ENCODE measurements at places on chromosomes 2 and 18.
A peak's percentile ranks its signal among the peaks of the same experiment; 100 is the strongest.

DNA sequence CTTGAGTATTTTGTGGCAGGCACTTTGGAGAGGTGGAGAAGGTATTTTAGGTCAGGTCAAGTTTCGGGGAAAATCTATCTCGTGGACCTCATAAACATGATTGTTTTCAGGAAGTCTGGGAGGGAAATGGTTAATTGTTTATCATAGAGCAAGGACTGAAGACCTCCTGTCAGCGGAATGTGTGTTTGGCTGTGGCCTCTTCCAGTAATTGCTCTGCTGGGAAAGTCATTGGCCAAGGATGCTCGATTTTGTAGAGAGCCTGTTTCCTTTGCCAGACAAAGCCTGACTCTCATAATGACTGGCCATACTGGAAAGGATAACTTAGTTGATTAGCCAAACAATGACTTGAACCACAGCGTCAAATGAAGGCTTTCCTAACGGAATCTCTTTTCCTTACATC is 30.0 kb downstream of the IL1R2 start:
- DNase-seq = no peak

- DNase-seq = peak; percentile 50
Measured at GRCh38 chr2:38619458-38620164, 16.9 kb upstream of the HNRNPLL start.

DNA sequence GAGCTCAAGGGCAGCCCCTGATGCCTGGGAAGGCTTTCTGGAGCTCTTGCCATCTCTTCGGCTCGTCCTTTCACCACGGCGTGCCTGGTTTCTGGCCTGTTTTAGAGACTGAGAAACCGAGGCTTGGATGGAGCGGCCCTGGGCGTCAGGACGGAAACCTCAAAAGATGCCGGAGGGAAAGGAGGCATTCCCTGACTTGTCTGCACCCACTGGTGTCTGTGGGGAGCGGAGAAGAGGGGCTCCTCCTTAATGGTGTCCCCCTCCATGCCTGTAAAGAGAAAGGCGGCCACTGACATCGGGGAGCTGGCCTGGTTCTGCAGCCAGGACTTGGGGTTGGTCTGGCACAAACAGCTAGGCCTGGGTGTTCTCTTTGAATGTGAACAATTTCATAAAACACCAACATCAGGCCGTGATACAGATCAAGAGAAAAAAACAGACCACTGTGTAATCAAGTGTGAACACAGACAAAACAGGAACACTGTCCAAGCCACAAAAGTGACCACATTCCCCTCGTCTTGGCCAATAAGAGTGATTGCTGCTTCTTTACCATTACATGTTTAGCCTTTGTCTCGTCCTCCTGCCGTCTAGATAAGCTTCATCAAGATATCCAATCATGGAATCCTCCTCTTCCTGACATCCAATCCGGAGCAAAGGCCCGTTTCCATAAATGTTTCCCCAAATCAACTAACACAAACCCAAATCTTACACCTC is 633 bp upstream of the ILKAP start:
- DNase-seq = peak; percentile 92

GRCh38 chr2:128624956-128625355 is 306.3 kb upstream of the HS6ST1 start:
- no peak for DNase-seq

GRCh38 chr18:36387310-36387709 is 89.8 kb downstream of the FHOD3 start:
- no peak for DNase-seq

DNA sequence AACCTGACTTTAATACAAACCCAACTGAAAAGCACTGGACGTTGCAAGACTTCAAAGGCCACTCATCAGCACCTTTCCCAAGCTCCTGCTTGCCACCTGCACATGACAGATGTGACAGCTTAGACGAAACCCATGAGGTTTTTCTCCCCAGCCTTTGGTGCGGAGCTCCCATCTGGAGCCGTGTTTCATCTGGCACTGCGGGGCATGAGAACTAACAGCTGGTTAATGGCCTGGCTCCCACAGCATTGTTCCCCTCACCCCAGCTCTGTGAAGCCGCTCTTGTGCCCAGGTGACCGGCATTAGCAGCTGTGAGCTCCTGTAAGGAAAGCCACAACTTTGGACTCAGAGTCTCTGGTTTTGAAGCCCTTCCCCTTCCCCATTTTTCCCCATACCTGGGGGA is 50.9 kb downstream of the GALR1 start:
- no peak for DNase-seq

GRCh38 chr2:84395820-84396219 is 63.3 kb downstream of the SUCLG1 start:
- no peak for DNase-seq

DNA sequence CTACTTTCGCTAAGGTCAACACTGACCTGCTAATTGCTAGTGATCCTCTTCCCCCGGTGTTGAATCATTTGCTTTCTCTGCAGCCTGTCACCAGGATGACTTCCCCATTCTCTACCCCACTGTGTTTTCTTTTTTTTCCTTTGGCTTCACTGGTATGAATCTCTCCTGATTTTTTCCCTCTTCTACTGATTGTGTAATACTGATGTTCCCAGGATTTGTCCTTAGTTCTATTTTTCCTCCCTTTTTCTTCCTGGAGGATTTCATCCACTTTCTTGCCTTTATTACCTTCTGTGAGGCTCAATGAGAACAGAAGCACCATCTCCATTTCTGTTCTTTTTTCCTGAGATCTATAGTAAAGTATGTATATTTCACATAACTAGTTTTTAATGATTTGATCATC is 14.1 kb upstream of the MSH2 start:
- DNase-seq = no peak

DNA sequence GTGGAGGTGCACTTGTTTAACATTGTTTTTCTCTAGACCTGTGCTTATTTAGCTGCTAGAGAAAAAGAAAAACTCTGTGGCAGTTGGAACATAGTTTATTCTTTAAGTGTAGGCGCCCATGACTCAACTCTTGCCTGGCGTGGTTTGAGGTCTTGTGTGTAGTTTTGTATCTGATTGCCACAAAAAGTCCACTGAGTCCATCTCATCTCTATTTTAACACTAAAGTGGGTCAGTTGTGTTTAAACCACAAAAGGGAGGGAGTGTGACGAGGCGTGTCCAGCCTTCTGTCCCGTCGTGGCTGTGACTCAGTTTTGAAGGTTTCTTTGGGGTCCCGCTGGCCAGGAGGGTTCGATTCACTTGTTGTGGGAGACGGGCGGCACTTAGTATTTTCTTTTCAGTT is 15.3 kb upstream of the UGT1A9 start:
- peak; percentile 52 for DNase-seq

GRCh38 chr18:75089748-75090327 is 119.1 kb downstream of the PTGR3 start:
- no peak for DNase-seq

- DNase-seq = peak; percentile 79
Measured at GRCh38 chr2:18435426-18436037, 124.9 kb downstream of the RDH14 start.

DNA sequence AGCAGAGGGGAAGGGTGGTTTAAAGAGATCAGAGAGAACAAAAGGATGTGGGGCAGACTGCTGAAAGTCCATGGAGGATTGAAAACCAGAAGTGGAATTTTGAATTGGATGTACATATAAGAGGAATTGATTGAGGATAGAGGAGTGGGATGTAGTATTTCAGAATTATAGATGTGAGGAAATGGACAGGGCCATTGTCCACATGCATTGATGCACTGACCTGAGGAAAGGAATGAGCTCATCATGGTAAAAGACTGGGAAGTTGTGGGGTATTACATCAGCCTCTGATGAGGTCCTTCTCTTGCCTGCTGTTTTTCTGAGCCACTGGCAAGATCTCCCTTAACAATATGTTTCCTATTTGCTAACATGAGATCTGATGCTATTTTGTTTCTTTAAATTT is 365.7 kb upstream of the FANCL start:
- no peak for DNase-seq

DNA sequence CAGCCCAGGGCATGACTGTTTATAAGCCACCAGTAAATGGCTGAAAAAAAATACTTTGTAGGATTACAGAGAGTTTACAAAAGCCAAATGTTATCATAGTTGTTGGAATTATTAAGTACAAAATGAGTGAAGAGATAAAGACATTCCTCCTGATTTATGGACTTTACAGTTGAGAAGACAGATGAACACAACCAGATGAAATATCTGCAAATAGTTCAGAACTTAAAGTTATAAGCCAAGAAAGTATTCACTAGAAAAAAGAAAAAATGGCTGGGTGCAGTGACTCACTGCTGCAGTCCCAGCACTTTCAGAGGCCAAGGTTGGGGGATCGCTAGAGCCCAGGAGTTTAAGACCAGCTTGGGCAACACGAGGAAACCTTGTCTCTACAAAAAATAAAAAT is 11.2 kb downstream of the PMAIP1 start:
- no peak for DNase-seq

DNA sequence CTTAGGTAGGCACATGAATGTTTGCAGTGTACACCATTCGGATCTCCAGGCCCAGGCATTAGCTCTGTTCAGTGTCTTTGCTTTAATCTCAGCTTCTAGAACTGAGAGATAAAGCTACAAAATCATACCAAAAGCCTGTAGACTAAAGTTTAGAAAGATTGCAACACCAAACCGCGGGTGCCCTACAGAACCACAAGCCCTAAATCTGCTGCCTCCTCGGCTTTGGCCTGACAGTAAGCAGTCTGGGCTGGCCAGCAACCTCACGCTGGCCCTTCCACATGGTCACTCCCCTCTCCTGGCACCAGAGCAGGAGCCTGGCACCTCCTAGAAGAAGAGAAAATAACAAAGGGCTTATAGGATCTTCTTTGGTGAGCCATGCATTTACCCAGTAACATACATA is 8.9 kb upstream of the OSR1 start:
- no peak for DNase-seq

- peak; percentile 65 for DNase-seq
Measured at GRCh38 chr18:13566941-13567746, 159.2 kb downstream of the FAM210A start.

DNA sequence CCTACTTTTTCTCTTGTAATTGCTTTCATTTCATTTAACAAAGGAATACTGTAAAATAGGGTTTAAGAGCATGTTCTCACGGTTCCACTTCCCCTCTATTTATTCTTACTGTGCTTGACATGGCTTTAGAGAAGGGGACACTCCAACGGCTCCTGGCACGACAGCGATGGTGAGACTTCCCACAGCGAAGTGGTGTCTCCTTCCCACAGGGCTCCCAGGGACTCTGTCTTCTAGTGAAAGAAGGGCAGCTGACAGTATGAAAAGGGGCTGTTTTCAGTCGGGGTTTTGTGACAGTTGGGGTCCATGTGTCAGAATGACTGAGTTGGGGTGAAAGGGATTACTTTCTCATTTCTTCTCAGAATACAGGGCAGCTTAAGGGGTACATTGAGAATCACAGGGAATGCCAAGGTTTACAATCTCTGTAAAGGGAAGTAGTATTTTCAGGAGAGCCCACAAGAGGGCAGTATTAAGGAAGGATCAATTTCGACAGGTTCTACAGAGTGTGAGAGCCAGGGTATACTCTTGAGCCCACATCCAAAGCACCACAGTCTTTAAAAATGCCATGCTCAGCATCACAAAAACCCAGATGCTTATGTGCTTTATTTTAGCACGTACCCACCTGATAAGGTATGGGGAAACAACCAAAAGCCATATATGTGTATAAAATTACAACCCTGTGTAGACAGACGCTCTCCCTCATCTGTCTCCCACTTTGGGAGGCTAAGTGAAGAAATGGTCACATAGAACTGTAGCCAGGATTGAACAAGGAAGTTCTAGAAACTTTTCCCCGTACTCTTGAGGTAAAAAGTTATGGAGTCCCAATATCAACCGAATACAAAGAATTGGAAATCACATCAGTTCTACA is 31.3 kb upstream of the RAPGEF4 start:
- peak; percentile 55 for DNase-seq

DNA sequence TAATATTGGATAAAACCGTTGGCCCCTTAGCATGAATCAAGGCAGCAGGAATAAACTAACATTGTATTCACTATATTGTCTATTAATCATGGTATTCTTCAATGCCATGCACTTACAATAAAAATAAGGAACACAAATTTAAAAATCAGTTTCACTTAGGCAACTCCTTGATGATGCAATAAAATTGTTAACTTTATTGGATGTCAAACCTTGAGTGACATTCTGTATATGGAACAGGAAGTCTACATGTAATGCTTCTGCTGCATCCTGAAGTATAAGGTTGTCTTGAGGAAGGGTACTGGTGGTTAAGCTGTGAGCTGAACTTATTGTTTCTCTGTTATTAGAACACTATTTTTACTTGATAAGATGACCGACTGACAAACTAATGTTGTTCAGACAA is 605.5 kb downstream of the SATB2 start:
- DNase-seq = no peak

GRCh38 chr18:12408247-12408869 is 629 bp downstream of the PRELID3A start:
- DNase-seq = peak; percentile 46

DNA sequence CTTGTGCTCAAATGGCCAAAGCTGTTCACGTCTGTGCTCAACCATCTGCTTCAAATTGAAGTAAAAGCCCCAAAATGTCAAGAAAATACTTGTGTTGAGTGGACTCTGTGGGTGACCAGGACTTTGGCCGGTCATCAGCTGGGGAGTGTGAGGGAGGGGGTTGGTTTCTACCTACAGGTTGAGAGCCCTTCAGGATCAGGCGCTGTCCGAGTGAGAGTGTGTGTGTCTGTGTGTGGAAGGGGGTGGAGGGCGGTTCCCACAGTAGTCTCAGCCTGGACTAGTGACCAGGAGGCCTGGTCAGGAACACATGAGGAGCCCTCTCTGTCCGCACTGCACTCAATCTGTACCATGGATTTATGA is 34.2 kb downstream of the ATOH8 start:
- DNase-seq = no peak

GRCh38 chr18:34220081-34220815 is 4.5 kb downstream of the NOL4 start:
- DNase-seq = no peak

GRCh38 chr2:124025171-124025580 is at the start of gene CNTNAP5:
Gene CNTNAP5 (plus strand): TSS chr2:124025287. CDS start chr2:124025651, 364 bp downstream.
- DNase-seq = peak; percentile 87

- DNase-seq = peak; percentile 73
Measured at GRCh38 chr2:9703085-9703678, 72.4 kb upstream of the YWHAQ start.

- no peak for DNase-seq
Measured at GRCh38 chr2:6957910-6958615, 40.9 kb downstream of the RNF144A start.

DNA sequence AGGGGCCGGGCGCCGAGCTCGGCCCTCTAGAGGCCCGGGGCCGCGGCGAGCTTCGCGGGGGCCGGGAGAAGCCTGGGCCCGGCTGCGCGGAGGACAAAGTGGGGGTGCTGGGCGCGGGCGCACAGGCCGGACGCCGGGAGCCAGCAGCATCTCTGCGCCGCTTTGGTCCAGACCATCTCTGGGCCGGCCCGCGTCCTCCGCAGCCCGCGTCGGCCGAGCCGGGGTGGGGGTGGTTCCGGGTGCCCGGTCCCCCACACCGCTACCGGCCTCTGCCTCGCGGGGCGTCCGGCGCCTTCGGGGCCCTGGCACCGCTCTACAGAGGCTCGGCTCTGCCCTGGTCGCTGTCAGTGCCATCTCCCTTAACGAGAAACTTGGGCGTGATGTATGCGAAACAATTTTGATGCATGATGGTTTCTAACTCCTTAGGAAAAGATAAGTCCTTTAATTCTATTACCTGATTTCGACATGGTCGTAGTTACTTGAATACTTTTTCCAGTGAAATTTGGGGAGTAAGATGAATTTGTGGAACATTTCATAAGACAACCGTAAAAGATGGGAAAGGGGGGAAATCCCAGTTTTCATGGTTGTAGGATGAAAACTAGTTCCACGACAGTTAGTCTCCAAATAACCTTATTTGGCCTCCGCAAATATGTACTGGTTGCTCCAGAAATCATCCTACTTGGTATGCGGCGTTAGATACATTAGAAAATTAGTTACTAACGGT is 562 bp downstream of the TWSG1 start:
- DNase-seq = peak; percentile 78

Measured in hematopoietic multipotent progenitor cell treated with erythropoietin and hydrocortisone succinate and interleukin-3 and kit ligand, for 4 days (in vitro differentiated cells).